Epithelial cell of proximal tubule (primary cell): ENCODE measurements at places on chromosomes 13 and 19. TPM values are rescaled to one million over a fixed set of nuclear protein-coding genes. Genes with fewer than 3 reads are reported as not detected.

Gene HIPK4
- total RNA-seq, result not detected in 2 replicates

Gene C13orf42
- not detected in 2 replicates for total RNA-seq

Gene ZNF296
- 1.7 and 3.0 TPM in 2 replicates for total RNA-seq

Gene ZNF724
- 17.9 and 22.9 TPM in 2 replicates for total RNA-seq

Gene ELANE
- total RNA-seq, result not detected in 2 replicates

Gene GRIN2D
- total RNA-seq, result 0.14 and 0.98 TPM in 2 replicates

Gene APOC1
- total RNA-seq, result 11.4 and 12.3 TPM in 2 replicates

Gene MBD3L3
- total RNA-seq, result not detected in 2 replicates

Gene SYNGR4
- not detected in 2 replicates for total RNA-seq

Gene PLIN5
- 0.06 TPM in 1 of 2 replicates, not detected in the other for total RNA-seq
